NCI-H82 (cell line): ENCODE measurements at places on chromosomes 3 and 15.

- no peak for DNase-seq
Measured at GRCh38 chr3:130758624-130759369, 12.2 kb upstream of the PIK3R4 start.

GRCh38 chr3:33212406-33212805 lies 6.2 kb downstream of the SUSD5 start:
- DNase-seq = no peak

- DNase-seq = no peak
Measured at GRCh38 chr3:81468391-81468790, 293.1 kb downstream of the GBE1 start.

GRCh38 chr3:101900316-101900715 lies 51.0 kb downstream of the NFKBIZ start:
- no peak for DNase-seq

DNA sequence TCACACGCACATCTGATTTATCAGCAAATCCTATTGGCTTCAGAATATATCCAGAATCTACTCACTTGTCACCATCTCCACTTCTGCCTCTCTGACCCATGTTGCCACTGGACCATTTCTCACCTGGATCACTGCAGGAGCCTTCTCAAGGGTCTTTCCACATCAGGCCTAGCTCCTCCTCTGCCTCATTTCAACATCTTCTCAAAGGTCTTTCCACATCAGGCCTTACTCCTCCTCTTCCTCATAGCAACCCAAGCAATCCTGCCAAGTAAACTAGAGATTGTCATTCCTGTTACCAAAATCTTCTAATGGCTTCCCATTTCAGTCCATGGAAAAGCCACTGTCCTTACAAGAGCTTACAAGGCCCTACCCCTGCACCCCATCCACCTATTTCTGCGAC lies 18.0 kb upstream of the DUT start:
- DNase-seq = no peak
